ENCODE measurements at places on chromosomes 7 and 10. TPM values are rescaled to one million over a fixed set of nuclear protein-coding genes. Genes with fewer than 3 reads are reported as not detected.

The GDF2 gene
- not detected for total RNA-seq

The COBL gene
- 52.3 TPM for total RNA-seq

- no peak for DNase-seq
These were observed 6.1 kb upstream of the KIF20B start for GRCh38 chr10:89695307-89695706.

The OR2A12 gene
- not detected for total RNA-seq

GRCh38 chr10:22067091-22067490 lies 63.6 kb upstream of the DNAJC1 start:
- DNase-seq = no peak

GRCh38 chr7:41491308-41491707 lies 211.6 kb downstream of the INHBA start:
- DNase-seq = no peak

The MBL2 gene
- total RNA-seq = not detected

GRCh38 chr7:44636926-44637325 lies 30.5 kb downstream of the OGDH start:
- no peak for DNase-seq

DNA sequence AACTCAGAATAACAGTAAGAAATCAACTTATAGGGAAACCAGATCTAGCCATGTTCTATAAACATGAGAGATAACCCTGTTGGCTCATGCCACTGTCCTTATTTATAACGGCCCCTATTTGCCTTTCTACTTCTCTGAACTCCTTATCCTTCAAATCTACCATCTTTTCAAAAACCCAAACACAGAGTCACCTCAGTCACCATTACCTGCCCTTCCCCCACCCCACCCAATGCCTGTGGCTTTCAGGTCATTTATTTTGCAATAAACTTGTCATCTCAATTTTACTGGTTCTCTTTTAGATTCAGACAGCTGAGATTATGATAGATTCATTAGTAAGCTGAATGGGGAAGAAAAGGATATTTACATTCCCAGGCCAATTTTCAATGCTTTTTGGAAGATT lies 53.6 kb downstream of the KMT2C start:
- no peak for DNase-seq

The OR6V1 gene
- not detected for total RNA-seq
